Activated naive CD8-positive, alpha-beta T cell treated with anti-CD3 and anti-CD28 coated beads, Interleukin-2, amount 50 U/mL, for 24 hours (primary cell): ENCODE measurements at places on chromosomes 7 and 10.

DNA sequence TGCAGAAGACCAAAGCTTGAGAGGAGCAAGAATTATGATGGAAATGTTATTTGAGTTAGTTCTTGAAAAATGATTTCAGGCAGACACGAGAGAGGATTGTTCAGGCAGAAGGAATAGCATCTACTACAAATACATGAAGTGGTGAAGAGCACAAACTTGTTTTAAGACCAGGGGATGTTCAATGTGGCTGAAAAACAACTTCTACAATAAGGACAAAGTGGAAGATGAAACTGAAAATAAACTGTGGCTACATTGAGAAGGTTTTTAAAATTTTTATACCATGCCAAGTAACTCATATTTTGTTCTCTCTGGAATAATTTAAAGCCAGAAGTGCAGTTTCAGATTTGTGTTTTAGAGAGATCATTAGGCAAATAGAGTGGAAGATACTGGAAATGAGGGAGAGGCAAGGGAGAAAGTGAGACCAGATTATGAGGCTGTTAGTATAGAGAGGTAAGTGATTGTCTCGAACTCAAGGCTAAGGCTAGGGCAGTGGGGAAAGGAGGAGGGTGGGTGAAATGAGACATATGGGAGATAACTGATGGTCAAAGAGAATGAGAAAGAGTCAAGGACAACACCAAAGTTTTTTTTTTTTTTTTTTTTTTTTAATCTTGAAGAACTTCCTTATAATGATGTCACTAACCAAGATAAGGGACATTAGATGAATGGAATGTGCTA, 115.4 kb downstream of the MDFIC start:
- DNase-seq = no peak

DNA sequence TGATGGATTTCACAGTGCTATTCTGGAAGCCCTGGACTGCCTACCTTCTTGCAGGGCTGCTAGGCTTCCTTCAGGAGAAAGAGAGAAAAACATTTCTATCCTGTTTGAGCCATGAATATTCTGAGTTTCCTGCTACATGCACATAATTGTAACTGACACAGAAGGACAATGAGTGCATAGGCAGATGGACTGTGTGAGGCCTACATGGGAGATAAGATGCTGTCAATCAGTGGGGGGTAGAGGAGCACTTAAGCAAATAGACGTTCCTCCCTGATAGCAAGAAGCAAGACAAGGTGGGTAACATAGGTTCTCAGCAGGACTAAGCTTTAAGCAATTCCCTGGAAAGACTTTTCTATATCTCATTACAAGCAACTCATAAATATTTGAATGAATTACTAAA, 11.6 kb downstream of the ALDH18A1 start:
- no peak for DNase-seq

GRCh38 chr10:73209705-73210104, 37.4 kb downstream of the DNAJC9 start:
- DNase-seq = no peak

- DNase-seq = no peak
These were observed 175.3 kb downstream of the DIP2C start for GRCh38 chr10:514137-514671.

DNA sequence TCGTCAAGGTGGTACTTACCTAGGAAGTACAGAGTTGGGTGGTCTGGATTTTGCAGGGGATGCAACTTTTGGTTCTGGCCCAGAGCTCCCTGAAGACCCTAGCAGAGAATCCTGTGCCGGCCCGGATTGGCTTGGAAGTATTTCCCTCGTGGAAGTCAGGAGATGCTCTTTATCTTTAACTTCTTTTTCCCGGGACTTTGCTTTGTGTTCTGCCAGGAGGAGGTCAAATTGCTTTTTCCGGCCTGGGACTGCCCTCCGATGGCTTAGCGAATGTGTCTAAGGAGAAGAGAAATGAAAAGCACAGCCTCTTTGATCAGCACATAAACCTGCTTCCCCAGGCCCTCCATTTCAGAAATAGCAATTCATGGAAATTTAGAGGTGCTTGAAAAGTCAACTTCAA, 57.0 kb upstream of the EFCAB10 start:
- no peak for DNase-seq

- no peak for DNase-seq
These were observed 4.4 kb downstream of the HBP1 start for GRCh38 chr7:107173191-107173590.

- DNase-seq = no peak
These were observed 44.4 kb upstream of the SLIT1 start for GRCh38 chr10:97230146-97230545.

GRCh38 chr7:130947792-130948580, 214.0 kb upstream of the KLF14 start:
- DNase-seq = no peak

DNA sequence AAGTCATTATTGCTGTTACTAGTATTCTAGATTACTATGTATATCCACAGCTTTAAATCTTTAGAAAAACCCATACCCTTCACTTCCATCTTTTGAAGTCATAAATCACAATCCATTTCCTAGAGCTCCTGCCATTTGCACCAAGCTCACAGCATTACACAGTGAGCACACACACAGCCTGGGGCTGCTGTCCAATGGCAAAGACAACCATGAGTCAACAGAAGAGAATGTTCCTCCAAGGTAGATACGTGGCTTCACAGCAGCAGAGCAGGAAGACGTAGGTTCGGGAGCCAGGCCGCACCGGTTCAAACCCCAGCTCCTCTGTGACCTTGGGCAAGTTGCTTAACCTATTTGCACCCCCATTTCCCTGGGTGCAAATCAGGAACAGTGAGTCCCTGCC, 234.6 kb downstream of the DIP2C start:
- DNase-seq = no peak

GRCh38 chr10:30493609-30494530, 59.9 kb downstream of the MAP3K8 start:
- DNase-seq = no peak

GRCh38 chr7:18667466-18667865, 171.9 kb downstream of the HDAC9 start:
- DNase-seq = no peak

DNA sequence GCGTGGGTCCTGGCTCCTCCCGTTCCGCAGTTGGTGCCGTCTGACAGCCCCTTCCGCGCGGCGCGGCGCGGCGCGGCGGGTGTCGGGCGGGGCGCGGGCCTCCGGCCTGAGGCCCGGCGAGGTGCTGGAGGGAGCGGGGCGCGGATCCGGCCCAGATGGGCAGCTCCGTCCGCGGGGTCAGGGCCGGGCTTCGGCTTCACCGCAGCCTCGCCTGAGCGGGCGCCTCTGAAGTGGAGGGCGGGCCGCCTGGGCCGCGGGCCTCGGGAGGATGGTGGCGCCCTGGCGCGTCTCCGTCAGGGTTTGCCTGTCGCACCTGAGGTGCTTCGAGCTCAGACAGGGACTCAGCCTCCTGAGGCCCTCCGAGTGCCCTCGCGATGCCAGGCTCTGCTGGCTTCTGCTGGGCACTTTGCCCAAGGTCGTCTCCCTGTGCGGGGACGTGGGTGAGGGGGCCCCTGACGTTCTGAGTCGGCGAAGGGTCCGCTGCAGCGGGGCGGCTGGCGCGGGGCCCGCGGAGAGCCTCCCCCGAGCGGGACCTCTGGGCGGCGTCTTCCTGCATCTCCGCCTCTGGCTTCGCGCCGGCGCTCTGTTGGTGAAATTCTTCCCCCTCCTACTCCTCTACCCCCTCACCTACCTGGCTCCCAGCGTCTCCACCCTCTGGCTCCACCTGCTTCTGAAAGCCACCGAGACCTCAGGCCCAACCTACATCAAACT, 473 bp downstream of the ADCK2 start:
- DNase-seq = peak; percentile 56

GRCh38 chr7:19213746-19214145, 68.5 kb upstream of the FERD3L start:
- DNase-seq = no peak

DNA sequence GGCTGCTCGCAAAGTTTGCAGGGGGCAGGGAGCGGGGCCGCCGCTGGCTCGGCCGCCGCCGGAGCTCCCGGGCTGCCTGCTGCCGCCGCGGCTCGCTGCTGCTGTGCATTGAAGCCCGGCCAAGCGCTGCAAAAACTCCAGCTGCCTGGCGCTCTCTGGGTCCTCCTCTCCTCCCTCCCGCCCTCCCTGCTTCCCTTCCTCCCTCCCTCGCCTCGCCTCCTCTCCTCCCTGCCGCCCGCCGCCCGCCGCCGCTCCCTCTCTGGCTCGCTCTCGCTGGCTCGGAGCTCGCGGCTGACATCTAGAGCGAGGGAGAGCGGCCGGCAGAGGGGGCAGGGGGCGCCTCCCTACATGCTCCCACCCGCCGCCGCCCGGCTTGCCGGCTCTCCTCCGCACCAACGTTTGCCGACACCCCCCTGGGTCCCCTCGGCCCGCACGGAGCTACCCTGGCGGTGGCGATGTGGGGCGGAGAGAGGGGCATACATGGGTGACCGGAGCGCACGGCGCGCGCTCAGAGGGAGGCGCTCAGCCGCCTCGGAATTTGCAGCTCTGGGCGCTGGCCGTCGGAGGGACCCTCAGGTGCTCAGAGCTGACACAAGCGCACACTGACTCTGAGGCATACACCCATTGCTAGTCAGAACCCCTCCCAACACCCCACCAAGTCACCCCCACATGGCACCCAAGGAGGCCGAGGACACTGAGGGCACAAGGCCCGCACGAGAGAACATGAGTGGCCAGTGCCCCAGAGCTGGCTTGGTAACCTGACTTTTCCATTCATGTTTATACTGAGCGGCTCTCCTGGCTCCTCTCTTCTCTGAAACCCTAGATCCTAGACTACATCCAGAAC, 1.2 kb upstream of the PLXNA4 start:
- no peak for DNase-seq

GRCh38 chr7:40213856-40214255, 79.1 kb downstream of the SUGCT start:
- DNase-seq = no peak

GRCh38 chr7:191981-192649, at the start of gene FAM20C:
FAM20C (plus strand) TSS chr7:192571; CDS start chr7:193200, 629 bp downstream.
- peak; percentile 48 for DNase-seq

- DNase-seq = no peak
These were observed 84.3 kb downstream of the SKAP2 start for GRCh38 chr7:26779978-26780595.

DNA sequence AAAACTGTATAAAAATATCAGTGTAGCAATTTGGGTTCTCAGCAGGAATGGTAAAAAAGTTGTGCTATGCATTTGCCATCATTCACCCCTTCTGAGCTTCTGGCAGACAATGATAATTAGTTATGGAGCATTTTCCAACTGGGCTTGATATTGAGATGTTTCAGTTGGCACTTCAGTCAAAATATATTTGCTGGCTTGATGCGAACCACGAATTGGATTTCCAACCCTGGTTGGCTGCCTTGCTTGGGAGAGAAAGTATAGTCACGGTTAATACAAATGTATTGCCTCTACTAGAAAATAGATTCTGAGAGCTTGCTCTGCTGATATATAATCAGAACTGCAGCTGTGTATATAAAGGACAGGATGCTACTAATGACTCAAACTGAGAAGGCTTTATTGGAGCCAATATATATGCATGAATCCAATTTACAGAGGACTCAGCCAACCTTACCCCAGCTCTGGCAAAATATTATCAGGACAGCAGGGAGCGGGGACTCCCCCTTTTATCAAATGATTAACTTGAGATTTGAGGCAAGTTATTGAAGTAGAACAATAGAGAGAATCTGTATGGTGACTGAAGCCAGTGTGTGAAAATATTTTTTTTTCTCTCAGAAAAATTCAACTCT, 219.8 kb upstream of the SMIM30 start:
- no peak for DNase-seq

DNA sequence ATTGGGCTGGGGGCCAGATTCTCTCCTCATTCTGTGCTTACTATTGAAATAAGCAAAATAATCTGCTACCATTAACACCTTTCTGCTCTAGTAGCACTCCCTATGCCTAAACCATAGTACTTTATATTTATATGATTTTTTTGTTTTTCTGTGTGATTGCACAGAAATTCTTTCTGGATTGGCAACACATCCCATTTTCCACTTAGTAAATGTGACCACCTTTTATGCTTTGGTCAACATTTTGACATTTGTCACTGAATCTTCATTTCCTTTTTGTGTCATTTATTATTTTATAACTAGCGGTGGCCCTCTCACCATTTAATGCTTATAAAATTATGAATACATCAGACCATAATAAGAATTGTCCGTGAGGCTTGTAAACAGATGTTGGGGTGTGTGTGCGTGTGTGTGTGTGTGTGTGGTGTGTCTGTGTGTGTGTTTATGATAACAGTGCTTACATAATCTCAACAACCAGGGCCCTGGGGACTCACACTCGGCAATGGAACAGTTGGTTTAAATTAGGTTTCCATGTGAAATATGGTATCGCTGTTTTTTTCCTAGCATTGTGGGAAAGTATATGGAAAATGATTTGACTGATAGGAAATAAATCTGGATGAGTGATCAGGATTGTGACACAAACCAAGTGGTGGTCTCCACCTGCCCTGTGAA, 138.9 kb downstream of the NOC3L start:
- no peak for DNase-seq

DNA sequence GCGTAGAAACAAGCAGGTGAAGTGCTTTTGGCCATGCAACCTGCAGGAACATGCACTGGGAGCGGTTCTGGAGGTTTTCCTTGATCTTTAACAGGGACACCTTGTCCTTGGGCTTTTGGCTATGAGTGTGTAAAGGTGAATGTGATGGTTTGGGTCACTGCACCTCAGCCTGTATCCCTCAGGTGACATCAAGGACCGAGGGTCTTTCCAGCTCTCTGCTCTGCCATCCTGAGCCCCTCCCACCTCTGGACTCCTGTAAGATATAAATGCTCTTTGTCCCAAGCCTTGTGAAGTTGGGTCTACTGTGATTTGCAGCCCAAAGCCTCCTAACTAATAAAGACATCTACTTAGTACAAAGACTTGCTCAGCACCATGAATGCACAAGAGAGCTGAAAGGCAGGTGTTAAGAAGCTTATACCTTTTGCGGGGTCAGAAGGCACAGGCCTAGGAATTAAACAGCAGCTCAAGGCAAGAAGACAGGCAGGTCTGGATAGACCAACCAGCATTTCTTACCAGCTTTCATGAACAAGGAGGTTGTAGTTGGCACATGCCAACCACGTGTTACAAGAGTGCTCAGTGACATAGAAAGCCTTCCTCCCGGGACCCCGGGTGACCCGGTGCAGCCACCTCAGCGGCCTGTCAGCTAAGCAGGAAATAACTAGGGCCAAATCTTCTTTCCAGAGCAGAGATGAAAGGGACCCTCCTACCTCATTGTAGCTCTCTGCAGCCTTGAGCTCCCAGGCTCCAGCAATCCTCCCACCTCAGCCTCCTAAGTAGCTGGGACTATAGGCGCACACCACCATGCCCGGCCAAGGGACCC, 89.9 kb downstream of the CARD11 start:
- DNase-seq = no peak

DNA sequence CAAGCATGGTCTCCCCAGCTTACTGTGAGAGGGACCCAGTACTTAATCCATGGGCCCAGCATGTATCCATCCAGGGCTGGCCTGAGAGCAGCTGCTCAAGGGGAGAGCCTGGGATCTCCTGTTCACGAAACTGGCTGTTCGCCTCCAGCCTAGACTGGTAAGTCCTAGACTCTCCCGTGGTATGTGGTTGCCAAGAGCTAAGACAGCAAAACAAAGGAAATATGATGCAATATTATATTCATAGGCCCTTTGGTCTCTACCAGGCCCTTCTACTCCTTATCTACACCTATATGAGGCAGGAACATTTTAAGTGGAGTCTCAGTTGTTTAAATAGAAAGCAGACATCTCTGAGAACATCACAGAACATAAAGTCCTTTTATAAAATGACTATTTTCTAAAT, 28.9 kb upstream of the STK17A start:
- DNase-seq = no peak

- peak; percentile 34 for DNase-seq
These were observed 49.1 kb upstream of the ELN start for GRCh38 chr7:73978661-73979563.
